Activated CD4-positive, alpha-beta T cell treated with anti-CD3 and anti-CD28 coated beads, Interleukin-2, amount 50 U/mL, for 48 hours (primary cell): ENCODE measurements at places on chromosomes 2 and 18.

DNA sequence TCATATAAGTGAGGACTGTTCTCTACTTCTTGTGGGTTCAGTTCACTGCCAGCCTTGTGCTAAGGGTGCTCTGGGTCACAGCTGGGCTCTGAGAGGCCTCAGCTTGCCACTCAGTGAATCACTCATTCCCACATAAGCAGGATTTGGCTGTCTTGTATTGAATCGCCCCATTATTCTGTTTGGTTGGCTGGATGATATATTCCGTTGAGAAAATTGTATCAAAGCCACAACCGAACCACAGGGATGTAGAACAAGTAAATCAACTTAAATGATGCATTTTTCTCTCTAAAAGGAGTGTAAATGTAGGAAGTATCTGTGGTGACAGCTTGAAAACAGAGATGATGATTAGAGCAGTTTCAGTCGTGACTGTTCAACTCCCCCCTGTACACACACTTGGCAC, 39.6 kb downstream of the TTC39C start:
- DNase-seq = peak; percentile 51

DNA sequence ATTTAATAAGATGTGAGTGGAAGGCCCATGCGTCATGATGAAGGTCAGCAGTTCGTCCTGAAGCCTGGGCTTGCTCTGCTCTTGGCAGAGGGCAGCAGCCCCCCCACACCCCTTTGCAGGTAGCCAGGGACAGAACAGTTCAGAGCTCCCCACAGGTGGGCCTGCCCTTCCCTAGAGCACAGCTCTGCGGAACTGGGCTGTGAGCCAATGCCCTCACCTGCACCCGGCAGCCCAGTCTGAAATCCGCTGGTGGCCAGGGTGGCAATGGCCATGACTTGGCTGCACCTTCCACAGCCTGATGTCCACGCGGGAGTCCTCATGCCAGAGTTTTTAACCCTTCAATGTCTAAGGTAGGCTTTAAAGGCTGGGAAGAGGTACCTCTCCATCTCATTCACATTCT, 136.7 kb downstream of the ACKR3 start:
- DNase-seq = no peak

DNA sequence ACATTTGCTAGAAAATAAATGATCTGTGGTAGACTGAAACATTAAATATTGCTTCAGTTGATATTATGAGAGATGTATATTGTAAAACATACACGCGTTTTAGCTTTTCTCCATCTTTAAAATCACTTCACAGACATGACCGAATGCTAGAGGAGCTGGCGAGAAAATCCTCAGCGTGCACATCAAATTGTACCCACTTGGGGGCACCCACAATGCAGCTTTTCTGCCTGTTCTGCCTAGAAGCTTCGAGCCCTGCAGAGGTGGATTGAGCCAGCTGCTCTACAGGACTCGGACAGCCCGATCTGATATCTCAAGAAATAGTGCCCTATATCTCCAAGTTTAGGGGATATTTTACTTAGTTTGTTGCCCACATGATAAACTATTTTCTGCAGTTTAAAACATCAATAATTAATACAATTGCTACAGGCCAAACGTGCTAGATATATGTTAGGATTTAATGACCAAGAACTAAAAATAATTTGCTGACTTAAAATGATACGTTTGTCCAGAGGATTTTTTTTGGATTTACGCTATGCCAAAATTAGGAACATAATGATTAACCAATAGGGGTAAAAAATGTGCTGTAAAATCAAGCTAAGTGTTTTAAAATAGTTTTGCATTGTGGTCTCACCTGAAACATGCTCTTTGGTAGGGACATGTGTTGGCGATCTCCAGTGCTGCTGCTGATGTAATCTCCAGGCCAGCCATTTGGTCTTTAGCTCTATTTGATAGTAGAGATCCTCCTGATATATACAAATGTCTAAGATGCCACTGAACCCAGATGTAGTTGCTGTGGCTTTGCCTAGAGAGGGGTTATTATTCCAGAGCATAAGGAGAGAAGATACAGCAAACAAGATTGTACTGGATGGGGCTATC, 22.3 kb upstream of the ATP5MC3 start:
- DNase-seq = peak; percentile 52

DNA sequence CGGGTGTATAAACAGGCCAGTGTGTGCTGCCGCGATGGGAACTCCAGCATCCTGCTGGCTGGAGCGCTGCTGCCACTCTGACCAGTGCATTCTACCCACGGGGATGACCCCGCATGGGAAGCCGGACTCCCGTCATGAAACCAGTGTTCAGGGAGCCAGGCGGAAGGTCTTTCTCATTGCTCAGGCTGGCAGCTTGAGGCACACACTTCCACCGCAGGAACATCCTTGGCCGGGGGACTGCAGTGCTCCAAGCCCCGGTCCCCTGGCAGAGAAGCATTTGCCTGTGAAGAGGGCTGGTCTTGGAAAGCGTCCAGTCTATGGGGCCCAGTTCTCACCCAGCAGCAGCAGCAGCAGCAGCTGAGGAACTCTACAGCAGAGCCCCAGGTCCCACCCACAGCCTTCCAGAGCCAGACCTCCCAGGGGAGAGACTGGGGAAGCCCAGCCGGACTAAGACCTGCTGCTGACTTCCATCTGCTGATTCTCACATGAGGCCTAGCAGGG, 235.9 kb downstream of the KLHL29 start:
- DNase-seq = no peak

- no peak for DNase-seq
Observed at GRCh38 chr2:145841973-145842372, 1322.1 kb upstream of the ZEB2 start.

GRCh38 chr2:163119966-163120365, 281.4 kb upstream of the KCNH7 start:
- no peak for DNase-seq

- DNase-seq = peak; percentile 83
Observed at GRCh38 chr2:204177977-204178522, 241.5 kb downstream of the ICOS start.

DNA sequence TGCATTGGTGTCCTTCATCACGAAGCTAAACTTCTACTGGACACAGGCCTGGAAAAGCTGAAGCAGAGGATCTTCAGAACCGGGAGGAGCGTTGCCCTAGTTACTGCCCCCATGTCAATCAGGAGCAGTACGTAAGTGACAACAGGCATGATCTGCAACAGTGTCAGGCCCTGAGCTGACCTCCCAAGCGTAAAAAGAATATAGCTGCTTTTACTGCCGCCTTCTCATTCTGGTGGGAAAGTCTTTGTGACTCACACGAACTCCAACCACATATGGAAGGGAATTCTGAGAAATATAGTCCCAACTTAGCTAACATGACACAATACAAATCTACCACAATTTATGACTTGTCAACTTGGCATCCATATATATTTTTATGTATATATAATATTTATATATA, 1007.7 kb upstream of the CDH2 start:
- DNase-seq = no peak

DNA sequence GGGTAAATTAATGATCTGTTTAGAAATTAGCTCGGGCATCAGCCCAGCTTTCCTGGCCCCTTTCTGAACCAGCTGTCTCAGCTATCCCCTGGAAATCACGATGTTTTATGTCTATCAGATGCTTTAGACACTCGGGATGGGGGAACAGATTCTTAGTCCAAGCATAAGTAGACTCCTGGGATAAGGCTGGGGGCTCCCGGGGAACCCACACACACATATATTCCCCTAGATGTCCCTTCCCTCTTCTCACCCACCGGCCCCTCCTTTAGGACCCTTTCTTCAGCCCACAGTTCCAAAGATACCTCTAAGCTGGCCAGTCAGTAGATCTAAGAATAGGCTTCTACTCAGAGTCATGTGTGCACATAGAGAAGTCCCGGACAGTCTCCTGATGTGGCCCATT, 151.5 kb upstream of the COPS8 start:
- no peak for DNase-seq

DNA sequence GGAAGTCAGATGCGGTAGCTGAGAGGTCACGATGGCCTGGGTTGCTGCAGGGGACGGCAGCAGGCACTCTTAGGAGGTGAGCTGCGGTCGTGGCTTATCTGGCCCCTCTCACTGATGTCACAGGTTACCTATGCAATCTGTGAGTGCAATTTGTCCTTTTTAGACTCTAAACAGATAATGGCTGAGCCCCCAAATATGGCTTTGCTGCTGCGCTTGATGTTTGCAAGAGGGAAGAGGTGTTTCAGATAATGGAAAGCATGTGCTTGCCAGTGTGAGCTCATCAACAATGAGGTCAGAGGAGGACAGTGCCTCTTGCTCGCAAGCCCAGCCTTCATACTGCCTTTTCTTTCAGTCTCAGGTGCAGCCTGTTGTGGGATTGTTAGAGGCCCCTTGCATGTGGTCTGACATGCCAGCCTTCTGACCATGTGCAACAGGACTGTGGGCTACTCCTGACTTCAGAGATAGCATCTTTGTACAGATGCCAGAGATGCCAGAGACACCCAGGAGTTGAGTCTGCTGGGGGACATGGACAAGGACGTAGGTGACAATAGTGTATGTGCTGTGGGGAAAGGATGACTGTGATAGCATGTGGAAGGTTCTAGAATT, 151.3 kb downstream of the TANC1 start:
- DNase-seq = no peak
